ENCODE measurements at places on chromosomes 2 and 18.
A peak's percentile ranks its signal among the peaks of the same experiment; 100 is the strongest.

- no peak for DNase-seq
These were observed 25.5 kb downstream of the TWIST2 start for GRCh38 chr2:238873381-238873801.

DNA sequence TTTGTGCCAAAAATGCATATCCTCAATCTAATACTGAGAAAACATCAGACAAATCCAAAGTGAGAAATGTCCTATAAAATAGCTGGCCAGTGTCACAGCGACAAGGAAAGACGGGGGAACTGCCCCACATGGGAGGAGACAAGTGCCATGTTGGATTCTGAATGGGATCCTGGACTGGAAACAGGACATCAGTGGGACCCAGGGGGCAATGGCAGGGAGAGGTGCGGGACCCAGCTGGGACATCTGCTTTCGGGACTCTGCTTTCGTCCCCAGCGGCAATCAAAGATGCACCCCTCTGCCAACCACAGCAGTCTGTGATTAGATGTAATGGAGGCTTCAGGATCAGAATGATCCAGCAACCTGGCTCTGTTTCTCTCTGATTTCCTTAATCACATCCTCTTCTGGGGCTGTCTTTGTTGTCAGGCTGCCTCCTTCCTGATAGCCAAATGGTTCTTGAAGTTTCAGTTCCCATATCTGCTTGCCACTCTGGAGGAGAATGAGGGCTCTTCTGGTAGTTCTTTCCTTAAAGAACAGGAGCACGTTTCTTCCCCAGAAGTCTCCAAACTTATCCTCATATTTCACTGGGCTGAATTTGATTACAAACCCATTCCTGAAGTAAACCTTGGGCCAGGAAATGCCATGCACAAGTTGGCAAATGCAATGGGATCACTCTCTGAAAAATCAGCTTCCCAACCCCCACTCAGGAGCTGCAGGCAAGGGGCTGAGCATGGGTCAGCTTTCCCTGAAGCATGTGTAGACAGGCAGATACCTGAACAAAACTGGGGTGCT is 13.6 kb upstream of the PROC start:
- DNase-seq, result no peak

- no peak for DNase-seq
These were observed 56.5 kb downstream of the TCF7L1 start for GRCh38 chr2:85189606-85190270.

GRCh38 chr2:173654896-173655265 is 300.2 kb downstream of the CDCA7 start:
- DNase-seq, result no peak

DNA sequence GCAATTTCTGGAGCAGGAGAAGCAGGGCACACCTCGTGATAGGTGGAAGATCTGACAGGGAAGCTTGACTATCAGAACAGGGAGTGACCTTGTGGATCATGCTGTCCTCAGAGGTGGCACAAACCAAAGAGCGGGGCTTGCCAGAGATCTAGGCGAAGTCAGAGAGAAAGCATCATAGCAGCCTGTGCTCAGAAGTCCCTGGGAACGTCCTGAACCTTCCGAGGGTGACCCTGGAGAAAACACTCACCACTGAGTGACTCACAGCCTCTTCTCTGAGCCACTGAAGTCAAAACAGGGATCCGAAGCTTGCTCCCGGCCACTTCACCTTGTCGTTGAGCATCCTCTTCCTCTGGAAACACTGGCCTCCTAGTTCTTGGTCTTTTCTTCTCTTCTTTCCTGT is 56.7 kb downstream of the IL1R2 start:
- no peak for DNase-seq

GRCh38 chr2:137500599-137500998 is 463.7 kb upstream of the HNMT start:
- DNase-seq, result no peak

- peak; percentile 40 for DNase-seq
These were observed 52.6 kb downstream of the CHN1 start for GRCh38 chr2:174952607-174953006.

DNA sequence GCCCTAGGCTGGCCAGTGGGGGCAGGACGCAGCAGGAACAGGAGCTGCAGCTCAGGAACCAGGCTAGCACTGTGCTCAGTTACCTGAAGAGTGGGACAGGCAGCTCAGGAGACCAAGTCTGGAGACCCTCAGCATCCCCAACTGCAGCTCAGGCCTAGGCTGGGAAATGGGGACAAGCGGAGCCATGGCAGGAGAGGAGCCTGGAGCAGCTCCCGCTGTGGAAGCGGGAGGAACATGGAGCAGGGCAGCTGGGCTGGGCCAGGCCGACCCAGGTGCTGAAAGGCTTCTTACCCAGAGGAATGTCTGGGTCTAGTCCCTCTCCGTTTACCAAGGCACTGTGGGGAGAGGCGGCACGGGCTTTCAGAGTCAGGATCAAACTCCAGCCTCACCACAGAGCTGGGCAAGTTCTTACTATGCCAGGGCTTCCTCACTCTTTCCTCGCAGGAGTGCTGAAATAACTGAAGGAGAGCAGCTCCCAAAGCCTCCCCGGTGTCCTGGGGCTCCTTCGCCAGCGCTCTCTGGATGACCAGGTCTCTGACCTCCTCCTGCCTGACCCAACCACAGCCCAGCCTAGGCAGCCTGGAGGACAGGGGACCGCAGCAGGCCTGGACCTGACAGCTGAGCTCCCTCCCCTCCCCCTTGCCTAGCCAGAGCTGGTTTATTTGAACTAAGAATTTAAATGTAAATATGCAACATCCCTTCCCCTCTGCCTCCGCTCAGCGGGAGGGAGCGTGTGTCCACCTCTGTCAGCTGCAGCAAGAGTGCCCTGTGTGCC is 247.8 kb upstream of the SIX2 start:
- no peak for DNase-seq

- no peak for DNase-seq
These were observed 1690.7 kb upstream of the TMEFF2 start for GRCh38 chr2:193885419-193885818.

GRCh38 chr2:7837237-7837760 is 844.6 kb upstream of the ID2 start:
- no peak for DNase-seq

DNA sequence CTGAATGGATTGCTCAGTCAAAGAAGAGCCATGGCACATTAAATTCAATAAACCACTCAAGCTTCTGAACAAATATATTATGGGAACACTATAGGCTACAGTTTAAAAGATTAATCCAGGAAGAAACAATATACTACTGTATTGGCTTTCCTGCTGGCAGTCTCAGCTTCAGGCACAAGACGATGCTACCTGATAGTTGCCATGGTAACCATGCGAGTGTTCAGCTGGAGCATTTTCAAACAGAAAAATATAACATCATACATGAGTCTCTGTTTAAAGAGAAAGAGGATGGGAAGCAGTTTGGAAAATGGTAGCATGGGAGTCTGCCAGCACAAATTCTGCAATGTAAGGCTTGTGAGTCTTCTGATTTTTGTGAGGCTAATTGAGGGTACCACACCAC is 65.9 kb upstream of the CPO start:
- no peak for DNase-seq
